ENCODE measurements at places on chromosomes 4 and X.

DNA sequence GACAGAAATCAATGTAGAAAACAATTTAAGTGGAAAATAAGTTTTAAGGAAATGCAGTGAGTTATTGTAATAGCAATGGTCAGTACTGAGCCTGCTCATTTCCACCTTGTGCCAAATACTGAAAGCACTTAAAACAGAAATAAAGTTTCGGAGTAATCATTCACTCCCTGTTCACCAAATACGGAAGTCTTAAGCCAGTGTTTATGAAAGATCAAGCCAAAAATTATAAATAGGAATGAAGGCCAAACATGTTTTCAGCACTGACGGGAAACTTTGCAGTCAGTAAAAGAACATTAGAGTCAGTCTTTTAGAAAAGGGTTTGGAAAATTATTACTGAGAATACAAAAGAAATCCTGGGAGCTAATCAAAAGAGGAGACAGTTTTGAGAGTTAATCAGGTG, 178.6 kb downstream of the DMD start:
- no peak for DNase-seq

GRCh38 chr4:78720204-78720603, 55.9 kb upstream of the BMP2K start:
- no peak for DNase-seq

GRCh38 chrX:44903830-44904530, 31.0 kb downstream of the KDM6A start:
- no peak for DNase-seq

GRCh38 chr4:25914670-25915352, 791 bp downstream of the SMIM20 start:
- no peak for DNase-seq

- DNase-seq, result no peak
Measured at GRCh38 chr4:103292959-103293358, 94.8 kb upstream of the CENPE start.

DNA sequence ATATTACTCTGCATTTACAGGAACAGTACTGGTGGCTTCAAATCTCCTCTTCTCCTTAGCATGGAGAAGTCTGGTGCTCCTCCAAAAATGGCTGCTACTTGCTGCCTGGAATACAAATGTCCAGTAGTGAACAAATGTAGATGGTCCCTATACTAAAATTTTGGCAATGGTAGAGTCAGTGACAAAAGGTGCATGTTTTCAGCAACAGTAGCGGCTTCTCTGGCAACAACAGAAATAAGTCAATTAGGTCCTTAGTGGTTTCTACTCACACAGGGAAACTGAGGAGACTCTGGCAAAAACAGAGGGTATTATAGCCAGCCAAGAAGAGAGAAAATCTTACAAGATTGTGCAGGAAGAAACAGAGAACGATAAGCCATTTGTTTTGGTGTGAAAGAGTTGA, 1368.4 kb upstream of the ADGRL3 start:
- DNase-seq, result no peak

GRCh38 chr4:111400741-111401140, 744.5 kb upstream of the FAM241A start:
- DNase-seq, result no peak

DNA sequence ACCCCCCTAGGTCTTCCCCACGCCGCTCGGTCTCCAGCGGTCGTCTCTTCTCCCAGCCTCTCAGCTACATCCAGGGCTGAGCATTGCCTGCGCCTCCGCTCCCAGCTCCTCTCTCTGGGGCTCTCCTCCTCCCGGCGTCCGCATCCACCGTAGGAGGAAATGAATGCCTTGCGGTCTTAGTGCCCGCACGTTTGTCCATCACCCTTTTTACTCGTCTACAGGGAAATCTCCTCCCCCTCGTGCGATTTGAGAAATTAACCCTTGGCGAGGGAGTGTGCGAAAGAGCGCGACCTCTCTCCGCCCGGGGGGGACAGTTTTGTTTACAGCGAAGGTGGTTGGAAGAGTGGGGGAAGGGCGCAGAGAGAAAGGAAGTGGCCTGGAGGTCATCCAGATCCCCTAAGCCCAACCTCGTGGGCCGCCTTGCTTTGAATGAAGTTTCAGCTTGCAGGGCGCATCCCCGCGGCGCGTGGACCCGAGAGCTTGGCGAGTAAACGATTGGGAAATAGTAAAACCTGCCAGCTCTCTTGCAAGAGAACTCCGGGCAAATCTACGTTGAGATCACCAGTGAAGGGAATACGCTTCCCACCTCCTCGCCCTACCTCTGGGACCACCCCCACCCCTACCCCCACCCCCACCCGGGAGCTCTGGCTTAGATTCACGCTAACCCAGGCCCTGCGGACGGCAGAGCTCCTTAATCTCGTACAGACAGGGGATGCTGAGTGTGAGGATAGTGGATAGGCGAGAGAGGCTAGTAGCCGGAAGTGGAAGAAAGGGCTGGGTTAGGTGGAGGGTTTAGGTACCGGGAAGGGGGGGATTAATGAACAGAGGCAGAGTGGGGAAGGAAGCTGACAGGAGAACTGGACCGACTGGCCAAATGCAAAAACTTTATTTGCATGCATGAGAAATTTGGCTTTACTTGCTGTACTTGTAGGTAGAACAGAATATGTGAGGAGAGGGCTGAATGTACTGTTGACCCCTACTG, at the start of gene ELOVL6:
TSS of gene ELOVL6 (minus strand) at position 181 of the 982 bp plus-strand sequence. CDS start 280 bp downstream, outside the sequence.
- DNase-seq, result peak; percentile 95

DNA sequence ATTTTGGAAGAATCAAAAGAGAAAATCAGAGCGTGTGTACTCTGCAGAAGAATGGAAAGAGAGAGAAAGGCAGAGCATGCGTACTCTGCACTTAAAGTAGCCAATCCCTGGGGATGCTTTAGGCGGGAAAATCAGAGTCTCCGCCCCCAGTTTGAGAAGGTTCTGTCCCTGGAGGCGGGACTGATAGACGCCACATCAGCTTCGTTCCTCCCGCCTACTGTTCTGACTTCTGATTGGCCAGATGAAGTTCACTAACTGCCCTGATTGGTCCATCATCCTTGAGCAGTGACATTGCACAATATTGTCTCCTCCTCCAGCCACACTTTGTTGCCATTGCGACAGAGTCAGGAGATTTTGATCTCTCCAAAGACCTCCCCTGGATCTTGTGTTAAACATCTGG, 23.8 kb downstream of the SSX1 start:
- DNase-seq, result peak; percentile 0

GRCh38 chr4:13142191-13142590, 341.9 kb downstream of the RAB28 start:
- DNase-seq, result no peak

DNA sequence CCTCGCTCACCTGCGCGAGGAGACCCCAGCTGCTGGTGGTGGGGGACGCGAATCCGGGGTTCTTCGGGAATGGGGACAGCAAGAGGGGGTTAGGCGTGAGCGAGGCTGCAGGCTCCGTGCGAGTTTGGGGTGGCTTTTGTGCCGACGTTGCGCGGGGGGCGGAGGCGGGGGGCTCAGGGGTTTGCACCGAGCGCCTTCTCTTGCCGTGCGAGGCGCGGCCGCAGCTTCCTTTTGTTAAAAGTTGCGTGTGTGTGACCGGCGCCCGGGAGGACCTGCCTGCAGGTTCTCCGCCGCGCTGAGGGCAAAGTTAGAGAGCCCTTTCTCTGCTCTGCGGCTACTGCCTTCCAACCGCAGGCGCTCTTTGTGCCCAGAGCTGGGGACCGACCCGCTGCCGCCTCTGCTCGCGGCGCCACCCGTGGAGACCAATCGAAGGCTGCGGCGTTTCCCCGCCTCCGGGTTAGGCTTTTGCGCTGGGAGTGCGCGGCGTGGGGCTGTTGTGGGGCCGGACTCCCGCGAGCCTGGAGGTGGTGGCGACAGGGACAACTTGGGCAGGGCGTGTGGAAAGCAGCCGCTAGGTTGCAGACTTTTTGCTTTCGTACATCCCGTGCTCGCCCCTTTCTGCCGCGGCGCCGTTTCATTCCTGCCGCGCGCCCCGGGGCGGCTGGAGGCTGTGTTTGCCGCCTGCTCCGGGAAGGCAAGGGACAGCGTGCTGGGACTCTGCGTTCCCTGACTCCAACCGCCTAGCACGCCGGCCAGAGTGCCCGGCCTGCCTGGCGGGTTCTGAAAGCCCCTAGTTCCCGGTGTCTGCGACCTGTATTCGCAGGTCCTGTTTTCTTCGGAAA, 716 bp downstream of the KIT start:
- peak; percentile 47 for DNase-seq

DNA sequence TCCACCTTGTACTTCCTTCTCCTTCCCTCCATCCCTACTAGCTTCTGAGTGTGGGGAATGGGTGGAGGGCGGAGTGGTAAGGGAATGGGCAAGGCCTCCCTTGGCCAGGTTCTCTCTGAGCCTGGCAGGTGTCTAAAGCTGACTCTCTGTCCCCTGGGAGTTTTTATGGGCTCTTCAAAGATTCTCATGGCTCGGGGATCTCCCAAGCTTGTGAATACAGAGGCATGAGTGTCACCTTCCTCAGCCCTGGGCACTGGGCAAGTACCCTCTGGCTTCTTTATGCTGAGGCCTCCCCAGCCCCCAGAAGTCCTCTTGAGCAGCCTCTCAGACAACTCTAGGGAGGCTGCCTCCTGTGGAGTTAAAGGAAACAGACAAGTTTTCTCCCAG, 32.5 kb upstream of the DDX3X start:
- no peak for DNase-seq

DNA sequence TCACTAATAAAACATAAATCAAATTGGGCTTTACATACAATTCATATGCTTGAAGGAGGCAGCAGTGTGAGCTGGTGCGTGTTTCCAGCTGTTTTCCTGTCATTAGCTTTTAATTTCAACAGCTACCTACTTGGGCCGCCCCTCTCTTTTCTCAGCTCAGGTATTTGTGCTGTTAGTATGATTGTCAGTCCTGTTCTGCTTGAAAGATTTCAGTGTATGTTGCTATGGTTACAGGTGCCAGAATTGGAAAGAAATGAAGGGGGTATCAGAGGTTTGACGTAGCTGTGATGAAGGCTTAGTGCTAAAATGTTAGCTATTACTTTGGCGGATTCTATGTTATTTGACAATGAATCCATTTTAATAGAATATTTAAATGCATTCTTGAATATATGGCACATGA, 440.3 kb downstream of the ZIC3 start:
- no peak for DNase-seq

GRCh38 chr4:41718907-41719306, 29.6 kb downstream of the PHOX2B start:
- DNase-seq, result no peak

DNA sequence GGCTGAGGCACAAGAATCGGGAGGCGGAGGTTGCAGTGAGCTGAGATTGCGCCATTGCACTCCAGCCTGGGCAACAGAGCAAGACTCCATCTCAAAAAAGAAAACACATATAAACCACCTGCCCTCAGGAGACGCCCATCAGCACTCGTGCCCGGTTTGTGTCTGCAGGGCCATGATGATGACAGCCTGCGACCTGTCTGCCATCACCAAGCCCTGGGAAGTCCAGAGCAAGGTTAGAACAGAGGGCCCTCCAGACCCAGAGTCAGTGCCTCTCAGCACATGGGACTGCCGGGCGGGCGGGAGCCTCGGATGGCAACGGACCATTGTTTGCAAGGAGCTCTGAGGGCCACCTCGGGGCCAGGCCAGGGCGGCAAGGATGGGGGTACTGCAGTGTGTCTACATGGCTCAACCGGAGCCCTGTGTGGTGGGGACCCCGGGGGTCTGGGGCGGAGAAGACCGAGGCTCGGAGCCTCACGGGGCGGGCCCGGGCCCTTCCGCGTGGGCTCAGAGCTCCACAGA, 9.3 kb downstream of the ATP5ME start:
- DNase-seq, result no peak

DNA sequence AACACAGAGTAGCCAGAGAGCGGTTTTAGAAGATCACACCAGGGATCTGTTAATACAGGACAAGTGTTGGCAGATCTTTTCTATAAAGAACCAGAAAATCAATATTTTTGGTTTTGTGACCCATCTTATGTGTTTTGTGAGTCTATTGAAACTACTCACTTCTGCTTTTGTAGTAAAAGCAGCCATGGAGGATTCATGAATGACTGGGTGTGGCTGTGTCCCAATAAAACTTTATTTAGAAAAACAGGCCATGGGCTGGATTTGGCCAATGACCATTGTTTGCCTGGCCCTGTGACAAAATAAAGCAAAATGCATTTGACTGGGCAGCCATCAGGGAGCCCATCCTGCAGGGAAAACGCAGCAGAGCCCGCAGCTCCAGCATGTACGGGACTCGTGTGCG, 99.9 kb upstream of the ADRA2C start:
- no peak for DNase-seq

DNA sequence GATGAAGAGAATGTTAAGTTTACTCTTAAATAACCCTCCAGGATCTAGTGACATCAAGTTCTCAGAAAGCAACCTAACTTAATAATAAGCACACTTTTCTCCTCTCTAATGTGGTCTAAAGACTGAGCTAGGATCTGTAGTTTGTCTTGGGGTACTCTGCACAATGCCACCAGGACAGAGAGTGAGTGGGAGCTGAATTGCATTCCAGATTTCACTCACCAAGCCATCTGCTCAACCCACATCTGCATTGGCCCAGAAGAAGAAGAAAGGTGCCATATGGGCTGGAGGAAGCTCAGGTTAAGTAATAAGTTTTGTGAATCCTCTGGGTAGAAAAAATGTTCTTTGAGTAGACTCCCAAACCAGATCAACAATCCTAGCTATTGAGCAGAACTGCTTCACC, 384.6 kb downstream of the PPP3CA start:
- no peak for DNase-seq

- DNase-seq, result peak; percentile 12
Measured at GRCh38 chrX:86171366-86171765, 23.1 kb downstream of the DACH2 start.

DNA sequence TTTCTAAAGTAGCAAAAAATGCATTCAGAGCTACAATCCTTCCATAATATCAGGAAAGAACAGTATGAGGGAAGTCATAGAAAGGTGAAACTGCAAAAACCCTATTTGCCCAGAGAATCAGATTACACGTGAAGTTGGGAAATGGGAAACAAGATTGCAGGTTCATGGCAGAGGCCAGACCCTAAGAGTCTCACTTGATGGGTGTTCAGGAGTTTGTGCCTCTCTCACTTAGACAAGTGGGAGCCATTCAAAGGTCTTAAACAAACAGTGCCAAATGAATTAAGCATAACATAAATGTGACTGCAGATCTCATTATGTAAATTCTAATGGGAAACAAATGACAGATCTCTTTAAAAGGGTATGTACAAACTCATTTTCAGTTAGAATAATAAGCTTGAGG, 91.6 kb downstream of the ARAP2 start:
- DNase-seq, result no peak

GRCh38 chr4:10456595-10457254, 501 bp downstream of the ZNF518B start:
- DNase-seq, result peak; percentile 9

GRCh38 chrX:134144231-134144630, 92.8 kb upstream of the CCDC160 start:
- DNase-seq, result no peak

GRCh38 chrX:3124031-3124430, 82.8 kb downstream of the ARSF start:
- no peak for DNase-seq

- peak; percentile 35 for DNase-seq
Measured at GRCh38 chr4:134470544-134470943, 269.0 kb upstream of the PABPC4L start.
